Fibroblast of skin of right biceps (primary cell): ENCODE measurements at places on chromosomes 4 and X.

- no peak for DNase-seq
Measured at GRCh38 chr4:87865288-87865687, 32.5 kb downstream of the MEPE start.

- peak; percentile 34 for DNase-seq
Measured at GRCh38 chr4:185700048-185700447, 111.9 kb downstream of the SORBS2 start.

DNA sequence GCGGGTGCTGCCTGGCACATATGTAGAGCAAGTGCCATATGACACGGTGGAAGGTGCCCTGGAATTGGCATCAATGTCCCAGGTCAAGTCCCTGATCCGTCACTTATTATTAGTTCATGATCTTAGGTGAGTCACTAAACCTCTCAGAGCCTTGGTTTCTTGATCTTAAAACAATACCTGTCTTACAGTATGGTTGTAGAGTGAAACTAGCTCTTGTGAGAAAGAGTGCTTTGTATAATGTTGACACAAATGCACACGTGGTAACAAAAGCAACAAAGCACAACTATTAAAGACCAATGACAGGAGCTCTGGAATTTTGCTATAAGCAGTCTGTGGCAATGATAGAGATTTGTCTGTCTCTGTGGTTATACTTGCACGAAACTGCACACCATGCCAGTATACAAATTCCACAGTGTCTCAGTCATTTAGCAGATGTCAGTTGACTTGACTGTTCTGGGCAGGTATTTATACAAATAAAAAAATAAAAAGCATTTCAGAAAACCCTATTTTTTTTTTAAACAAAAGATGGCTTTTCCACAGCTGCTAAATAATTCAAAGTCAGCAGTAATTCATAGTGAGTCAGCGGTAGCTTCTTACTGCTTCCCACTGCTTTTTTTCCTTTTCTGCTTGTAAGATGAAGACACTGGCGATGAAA is 19.7 kb upstream of the ACSL1 start:
- peak; percentile 65 for DNase-seq

GRCh38 chr4:77012726-77013125 is 63.1 kb downstream of the CCNI start:
- no peak for DNase-seq

DNA sequence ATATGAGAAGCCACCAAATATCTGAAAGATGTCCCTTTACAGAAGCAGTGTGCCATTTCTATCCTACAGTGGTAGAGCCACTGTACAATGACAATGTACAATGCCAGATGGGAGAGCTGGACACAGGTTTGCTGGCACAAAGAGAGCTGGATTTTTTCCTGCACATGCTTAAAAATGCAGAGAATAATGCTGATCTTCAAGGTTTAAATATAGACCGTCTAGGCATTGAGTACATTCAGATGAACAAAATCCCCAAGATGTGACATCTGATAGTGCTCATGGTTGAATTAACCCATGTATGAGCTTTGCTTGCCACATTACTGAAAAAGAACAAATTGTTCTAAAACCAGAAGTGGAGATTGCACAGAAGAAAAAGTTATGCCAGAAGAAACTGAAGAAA is 11.7 kb downstream of the ADGRL3 start:
- DNase-seq: no peak
